ENCODE measurements at places on chromosomes 4 and X.

GRCh38 chrX:53337101-53337500 is 55.7 kb upstream of the IQSEC2 start:
- no peak for DNase-seq

- DNase-seq, result no peak
Observed at GRCh38 chr4:138869165-138869564, 146.4 kb upstream of the NOCT start.

- DNase-seq, result no peak
Observed at GRCh38 chrX:15973299-15973698, 118.7 kb upstream of the AP1S2 start.

GRCh38 chr4:152535360-152535902 is 461 bp downstream of the FBXW7 start:
- DNase-seq, result no peak

DNA sequence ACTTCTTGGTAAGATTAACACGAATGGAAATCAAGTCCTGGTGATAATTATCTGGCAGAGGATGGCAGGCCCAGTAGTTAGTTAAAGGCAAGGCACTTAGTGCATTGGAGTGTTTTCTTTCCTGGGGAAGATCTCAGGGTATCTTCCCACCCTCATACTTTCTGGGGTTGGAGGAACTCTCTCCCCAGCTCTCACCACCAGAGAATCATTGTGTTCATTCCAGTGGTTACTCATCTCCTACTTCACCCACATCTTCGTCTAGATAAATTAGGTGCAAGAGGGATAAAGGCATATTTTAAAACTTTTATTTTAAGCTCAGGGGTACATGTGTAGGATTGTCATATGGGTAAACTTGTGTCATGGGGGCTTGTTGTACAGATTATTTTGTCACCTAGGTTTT is 67.5 kb upstream of the SH3RF1 start:
- DNase-seq, result no peak

DNA sequence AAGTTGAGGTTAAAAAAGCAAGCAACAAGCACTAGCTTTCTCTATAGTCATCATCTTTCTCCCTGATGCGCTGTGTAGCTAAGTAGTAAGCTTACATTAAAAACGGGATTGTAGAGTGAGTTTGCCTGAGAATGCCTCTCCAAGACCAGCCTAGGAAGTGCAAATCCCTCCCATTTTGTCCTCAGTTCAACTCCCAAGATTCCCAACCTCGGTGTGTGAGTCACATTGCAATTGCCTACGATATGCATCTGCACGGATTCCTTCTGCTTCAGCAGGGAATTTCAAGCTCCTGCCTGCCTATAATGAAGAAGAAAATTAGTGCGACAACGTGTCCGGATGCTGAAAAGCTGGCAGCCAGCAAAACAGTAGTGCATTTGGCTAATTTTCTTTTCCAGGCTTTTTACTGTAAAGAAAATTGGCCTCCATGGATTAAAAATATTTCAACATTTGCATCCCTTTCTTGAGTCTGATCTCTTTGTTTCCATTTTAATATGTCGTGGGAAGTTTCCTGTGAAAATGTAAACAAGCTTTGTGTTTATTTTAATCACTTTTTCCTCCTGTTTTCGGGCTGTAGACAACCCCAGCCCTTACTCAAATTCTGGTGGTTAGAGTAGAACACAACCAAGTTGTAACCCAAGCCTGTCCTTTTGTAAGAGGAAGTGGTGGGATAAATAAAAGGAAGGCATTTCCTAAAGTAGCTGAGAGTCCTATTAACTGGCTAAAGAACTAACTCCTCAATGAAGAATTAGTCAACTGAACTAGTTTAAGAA is 58.4 kb upstream of the TET2 start:
- no peak for DNase-seq

DNA sequence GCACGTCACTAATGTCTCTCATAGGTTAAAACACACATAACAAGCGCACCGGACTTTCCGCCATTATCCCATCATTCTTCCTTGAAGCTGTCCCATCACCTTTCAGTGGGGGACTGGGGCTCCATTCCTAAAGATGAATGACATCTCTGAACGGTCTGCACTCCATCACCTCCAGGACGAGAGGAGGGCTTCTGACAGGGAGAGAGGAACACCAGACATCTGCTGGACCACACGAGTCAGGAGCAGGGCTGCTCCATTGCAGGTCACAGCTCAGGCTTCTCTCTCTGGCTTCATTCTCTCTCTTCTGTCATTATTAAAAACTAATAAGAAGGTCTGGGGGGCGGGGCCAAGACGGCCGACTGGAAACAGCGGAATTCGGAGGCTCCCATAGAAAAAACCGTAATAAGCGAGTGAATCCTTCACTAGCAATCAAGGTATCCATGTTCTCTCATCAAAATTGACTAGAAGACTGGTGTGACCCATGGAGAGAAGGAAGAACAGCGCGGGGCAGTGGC is 289.8 kb downstream of the LDB2 start:
- DNase-seq, result no peak

- no peak for DNase-seq
Observed at GRCh38 chrX:776061-776460, 145.5 kb downstream of the SHOX start.

DNA sequence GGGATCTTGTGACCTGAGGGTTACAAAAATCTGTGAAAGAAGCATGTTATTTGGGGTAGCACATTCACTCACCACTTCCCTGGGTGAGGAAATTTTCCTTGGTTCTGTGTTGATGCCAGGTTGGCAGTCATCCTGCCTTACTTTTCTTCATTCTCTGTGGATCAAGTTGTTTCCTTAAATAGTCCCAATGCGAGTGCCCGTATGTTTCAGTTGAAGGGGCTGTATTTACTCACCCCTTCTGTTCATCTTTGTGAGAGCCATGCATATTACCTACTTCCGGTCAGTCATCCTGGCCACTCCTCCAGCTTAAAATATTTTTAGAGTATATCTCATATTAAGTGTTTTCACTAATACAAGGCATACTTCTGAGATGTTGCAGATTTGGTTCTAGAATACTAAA is 2.6 kb upstream of the UGT2B7 start:
- no peak for DNase-seq

GRCh38 chr4:149884046-149884445 is 68.4 kb upstream of the IQCM start:
- DNase-seq, result peak; percentile 77

DNA sequence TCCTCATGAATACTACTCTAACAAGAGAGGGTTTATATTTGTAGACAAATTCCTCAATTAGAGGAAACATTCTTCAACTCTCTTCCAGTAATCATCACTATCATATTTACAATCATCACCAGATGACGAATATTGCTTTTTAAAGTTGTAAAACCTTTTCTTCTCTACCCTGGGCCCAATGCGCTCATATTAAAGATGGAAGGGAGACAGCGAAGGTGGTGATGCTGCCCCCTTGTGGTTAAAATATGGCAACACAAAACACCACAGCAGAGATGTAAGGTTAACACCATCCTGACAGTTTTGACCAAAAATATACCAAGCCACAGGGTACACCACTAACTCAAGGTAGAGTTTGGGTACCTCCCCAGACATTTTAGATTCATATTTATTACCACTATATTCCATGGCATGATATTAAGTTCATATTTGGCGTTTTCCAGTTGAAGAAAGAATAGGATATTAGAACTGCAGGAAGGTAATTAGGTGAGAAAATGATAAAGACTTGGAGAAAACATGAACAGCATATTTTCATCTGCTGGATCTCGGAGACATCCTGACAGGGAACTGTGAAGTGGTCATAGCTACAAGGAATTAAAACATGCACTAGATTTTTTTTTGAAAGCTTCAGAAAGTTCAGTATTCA is 72.8 kb downstream of the SLC9A7 start:
- DNase-seq, result peak; percentile 16

DNA sequence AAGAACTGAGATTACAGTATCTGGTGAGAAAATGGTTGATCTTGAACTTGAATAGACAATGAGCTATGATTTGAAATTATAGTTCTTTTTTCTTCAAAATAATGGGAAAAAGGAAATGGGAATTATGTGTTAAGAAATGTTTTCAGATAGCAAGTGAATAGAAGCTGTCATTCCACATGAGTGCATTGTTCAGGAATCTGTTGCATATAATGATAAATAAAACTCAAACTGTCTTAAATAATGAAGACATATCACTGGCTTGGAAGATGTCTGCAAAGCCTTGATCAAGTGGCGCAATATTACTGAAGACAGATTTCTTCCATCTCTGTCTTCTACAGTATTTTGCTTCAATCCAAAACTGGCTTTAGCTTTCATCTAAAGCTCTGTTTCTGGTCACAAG is 479.3 kb upstream of the ZFP42 start:
- no peak for DNase-seq

DNA sequence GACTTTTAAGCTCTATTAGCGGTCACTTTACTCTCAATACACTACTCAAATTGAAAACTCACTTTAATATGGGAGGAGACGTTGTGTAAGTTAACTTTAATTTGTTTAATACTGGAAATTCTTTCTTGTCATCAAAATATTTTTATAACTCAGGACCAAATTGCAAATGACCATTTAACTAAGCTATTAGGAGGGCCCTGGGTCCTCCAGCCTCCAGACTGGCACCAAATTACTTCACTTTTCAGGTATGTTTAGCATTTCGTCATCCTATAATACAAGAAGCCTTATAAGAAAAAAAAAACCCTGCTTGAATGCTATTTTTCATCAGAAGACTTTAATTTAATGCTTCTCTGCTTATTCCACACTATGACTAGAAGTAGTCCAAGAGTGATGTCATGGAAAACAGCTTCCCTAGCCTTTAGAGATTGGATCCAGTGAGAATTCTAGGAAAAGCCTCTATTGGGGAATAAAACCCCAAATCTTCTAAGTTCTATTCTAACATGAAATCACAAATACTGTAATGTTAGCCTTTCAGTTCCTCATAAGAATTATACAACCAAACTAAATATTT is 6.6 kb downstream of the KLHL15 start:
- DNase-seq, result no peak

DNA sequence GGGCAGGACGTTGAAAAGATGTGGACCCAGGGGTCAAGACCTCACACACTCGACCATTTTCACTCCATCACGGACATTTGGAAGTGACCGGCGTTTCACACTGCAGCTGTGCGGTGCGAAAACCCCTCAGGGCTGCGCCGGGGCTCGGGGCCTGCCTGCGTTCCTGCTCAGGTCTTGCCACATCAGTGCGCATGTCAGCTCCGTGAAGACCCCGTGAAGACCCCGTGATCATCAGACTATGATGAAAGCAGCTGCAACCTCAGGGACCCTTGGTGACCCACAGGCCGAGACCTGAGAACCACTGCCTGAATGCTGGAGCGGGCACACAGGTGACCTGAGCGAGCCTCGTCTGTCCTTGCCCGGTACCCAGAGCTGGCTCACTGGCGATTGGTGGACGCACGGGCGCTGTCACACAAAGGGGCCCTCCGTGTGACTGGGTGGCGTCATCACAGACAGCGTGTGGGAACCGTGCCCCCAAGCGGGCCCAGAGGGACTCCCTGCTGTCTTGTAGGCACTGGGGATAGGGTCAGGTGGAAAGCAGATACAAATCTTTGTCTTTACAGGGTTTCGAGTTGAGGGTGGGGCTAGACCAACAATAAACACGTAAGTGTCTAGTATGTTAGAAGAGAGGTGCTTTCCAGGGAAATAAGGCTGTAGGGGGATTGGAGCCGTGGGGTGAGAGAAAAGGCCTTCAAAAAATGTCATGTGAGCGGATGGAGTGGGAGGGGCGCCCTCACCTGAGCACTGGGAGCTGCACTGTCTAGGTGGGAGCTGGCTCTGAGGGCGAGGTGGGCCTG is 12.7 kb downstream of the MSANTD1 start:
- no peak for DNase-seq

- DNase-seq, result no peak
Observed at GRCh38 chrX:56788717-56789122, 59.7 kb downstream of the NBDY start.

- no peak for DNase-seq
Observed at GRCh38 chr4:88599714-88600113, 7.4 kb downstream of the HERC3 start.

- no peak for DNase-seq
Observed at GRCh38 chr4:114225436-114225835, 246.0 kb upstream of the ARSJ start.

DNA sequence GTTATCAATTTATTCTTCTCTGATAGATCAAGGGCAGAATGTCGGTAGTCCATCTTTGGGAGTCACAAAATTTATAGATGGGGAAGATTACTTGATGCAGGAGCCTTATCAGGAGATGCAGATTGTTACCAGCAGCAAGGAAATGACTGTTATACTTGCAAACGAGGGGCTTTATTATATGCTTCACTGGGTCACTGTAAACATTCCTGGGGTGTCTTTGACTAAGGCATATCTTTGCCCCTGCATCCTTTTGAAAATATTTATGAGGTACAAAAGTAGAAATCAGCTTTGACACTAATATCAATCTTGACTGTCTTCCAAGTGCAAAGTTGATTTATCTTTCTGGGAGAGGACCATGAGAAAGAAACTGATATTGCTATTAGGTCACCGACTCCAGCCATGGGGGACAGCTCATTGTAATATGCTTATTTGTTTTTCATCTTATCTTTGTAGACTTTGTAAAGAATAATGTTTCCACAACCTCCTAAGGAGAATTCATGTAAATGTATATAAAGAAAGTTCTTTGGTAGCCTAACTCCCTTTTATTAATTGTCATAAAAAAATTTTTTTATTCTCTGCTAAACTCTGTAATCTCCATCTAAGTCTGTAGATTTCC is 177.3 kb upstream of the EMCN start:
- no peak for DNase-seq

GRCh38 chrX:129785160-129785947 is 5.6 kb downstream of the SASH3 start:
- DNase-seq, result no peak

GRCh38 chr4:62135565-62136156 is 935.5 kb downstream of the ADGRL3 start:
- DNase-seq, result no peak

DNA sequence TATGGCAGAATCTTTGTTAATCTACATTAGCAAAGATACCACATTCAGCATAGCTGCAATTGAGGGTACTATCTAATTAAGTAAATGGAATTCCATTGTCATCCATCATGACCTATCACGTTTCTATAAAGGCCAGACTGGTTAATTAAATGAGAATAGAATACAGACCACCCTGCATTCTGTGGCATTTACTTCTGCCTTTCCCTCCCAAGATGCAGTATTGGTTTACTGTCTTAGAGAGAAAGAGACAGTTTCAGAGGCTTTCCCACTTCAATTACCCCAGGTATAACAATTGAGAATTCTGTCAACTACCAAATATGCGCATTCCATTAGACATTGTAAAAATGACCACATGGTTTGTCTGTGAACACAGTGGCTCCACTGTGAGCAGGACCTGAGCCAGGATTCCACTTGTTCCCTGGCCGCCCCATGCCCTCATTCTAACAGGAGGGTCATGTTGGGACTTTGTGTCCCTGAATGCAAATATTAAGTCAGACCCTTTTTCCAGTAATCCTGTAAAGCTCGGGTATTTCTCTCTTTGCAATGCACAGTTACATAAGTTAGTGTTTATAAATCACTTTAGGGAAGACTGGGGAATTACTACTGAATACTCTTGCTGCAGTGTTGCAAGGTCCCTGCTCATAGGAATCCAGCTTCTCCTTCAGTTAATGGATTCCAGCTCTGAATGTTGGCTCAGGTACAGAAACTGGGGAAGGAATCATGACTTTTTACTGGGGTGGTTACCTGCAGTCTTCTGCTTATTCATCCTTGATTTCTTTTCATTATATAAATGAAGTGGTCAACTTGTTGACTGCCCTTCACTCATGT is 261.0 kb downstream of the PDGFC start:
- DNase-seq, result peak; percentile 77

GRCh38 chr4:18616720-18617119 is 595.2 kb upstream of the LCORL start:
- DNase-seq, result no peak
